ENCODE measurements at places on chromosomes 13 and 19. TPM values are rescaled to one million over a fixed set of nuclear protein-coding genes. Genes with fewer than 3 reads are reported as not detected.

DNA sequence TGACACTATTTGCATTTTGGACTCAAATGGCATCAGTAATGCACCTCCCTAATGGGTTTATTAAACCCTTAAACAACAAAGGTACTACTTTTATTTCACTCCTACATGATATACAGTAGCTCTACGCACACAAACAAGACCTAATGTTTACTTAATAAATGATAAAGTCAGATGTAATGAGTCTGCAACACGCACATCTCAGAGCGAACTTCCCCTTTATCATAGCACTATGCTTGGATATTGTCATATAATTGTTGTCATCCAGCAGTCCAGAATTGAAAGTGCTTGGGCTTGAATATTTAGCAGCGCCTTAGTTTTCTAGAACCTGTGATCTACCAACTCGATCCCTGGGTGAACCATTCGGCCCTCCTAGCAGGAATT is 772 bp downstream of the PARP4 start:
- no peak for DNase-seq
- peak overlapping the region; percentile 98 for H3K27ac ChIP-seq
- peaks cover 15% of the 10 kb centered on the region for H3K36me3 ChIP-seq

The PSG2 gene
- not detected for total RNA-seq

The ATXN8OS gene
- total RNA-seq: not detected

GRCh38 chr13:41465241-41465847 is 8.0 kb downstream of the RGCC start:
- no peaks in the 10 kb centered on the region for H3K36me3 ChIP-seq
- no peak overlapping the region for H3K27ac ChIP-seq
- H3K27me3 ChIP-seq: no peaks in the 10 kb centered on the region
- peak; percentile 47 for DNase-seq

DNA sequence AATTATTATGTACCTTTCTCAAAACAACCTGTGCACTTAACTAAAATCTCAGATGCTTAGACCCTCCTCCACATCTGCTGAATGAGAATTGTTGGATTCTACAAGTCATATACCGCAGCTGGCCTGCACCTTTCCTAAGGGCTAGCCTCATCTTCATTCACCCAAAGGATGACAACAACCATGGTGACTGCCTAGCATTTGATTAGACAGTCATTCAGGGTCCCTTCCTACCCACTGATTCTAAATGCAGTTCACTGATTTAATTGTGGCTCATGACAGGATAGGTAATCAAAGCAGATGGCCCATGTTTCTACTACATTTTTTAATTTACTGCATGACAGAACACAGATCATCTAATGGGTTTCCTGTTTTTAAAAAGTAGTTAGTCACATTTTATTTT is 551.9 kb upstream of the SLC10A2 start:
- H3K4me1 ChIP-seq: no peaks in the 10 kb centered on the region
- H3K36me3 ChIP-seq: no peaks in the 10 kb centered on the region
- no peak overlapping the region for H3K4me3 ChIP-seq
- no peak for DNase-seq

The ACER1 gene
- not detected for total RNA-seq

GRCh38 chr19:7883105-7883504 is 5.2 kb upstream of the LRRC8E start:
- peaks cover 2% of the 10 kb centered on the region for H3K4me1 ChIP-seq
- H3K36me3 ChIP-seq: no peaks in the 10 kb centered on the region
- no peaks in the 10 kb centered on the region for H3K27me3 ChIP-seq
- H3K27ac ChIP-seq: no peak overlapping the region

- H3K27ac ChIP-seq: no peak overlapping the region
- DNase-seq: no peak
- H3K4me3 ChIP-seq: no peak overlapping the region
- no peaks in the 10 kb centered on the region for H3K36me3 ChIP-seq
- H3K4me1 ChIP-seq: no peaks in the 10 kb centered on the region
Observed at GRCh38 chr19:21256722-21257121, 72.5 kb downstream of the ZNF708 start.

DNA sequence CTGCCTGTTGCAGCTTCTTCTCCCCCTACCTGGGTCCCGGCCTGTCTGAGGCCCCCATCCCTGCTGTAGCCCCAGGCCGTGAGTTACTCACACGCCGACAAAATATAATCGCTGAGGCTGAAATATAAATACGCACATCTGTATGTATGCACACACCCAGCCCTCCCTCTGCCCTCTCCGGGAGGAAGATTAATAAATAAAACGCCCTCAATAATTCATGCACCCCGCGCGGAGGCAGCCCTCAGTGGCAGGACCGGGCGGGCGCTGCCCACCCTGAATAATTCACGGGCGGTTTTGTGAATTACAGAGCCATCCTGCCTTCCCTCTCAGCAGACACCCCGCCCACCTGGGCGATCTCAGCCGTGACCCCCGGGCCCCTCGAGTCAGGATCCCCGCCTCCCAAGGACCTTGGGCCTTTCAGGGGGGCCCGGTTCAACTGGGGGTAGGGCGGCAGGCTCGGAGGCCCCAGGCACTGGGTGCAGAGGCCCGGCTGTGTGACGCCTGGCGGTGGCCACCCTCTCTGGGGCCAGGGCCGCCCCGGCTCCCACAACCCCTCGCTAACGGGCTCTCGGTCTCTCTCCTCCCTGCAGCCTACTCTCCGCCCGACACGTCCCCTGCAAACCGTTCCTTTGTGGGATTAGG is 24.2 kb downstream of the SMIM24 start:
- no peak for DNase-seq
- H3K27ac ChIP-seq: no peak overlapping the region
- no peak overlapping the region for H3K4me3 ChIP-seq
- no peaks in the 10 kb centered on the region for H3K27me3 ChIP-seq
- H3K36me3 ChIP-seq: peaks cover 5% of the 10 kb centered on the region

The ZNF573 gene
- 2.0 TPM for total RNA-seq

The SACS gene
- 85.2 TPM for total RNA-seq

The CLEC17A gene
- total RNA-seq: not detected

DNA sequence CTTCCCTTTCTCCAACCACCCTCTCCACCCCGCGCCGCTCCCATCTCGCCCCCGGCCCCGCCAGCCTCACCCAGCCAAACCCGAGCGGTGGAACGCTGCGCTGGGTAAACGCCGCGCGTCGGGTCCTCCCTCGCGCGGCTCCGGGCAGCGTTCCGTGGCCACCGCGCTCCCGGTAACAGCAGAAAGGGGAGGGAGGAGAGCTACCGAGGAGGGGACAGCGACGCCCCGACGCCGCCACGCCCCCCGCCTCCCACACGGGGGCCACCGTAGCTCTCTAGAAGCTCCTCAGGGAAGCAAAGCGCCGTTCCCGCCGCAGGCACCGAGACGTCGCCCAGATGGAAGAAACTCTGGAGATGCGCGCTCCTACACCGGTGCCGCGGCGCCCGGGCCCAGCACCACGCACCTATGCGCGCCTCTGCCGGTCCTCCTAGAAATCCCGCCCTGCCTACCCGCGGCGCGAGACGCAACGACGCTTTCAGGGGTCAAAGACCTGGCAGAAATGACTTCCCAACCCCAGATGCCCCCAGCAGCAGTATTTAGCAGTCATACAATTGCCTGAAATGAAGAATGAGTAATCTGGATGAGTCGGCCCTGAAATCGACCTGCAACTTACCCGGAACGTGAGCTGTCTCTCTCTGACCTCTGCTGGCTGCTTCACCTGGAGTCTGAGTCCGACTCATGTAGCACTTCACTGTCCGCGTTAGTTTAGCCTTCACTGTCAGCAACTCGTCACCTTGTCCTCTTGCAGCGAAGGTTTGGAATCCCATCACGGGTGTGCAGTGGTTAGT is at the start of gene RUBCNL:
Gene RUBCNL (minus strand): TSS at position 189 of the 788 bp plus-strand sequence. CDS start 14,777 bp downstream, outside the sequence.
- H3K36me3 ChIP-seq: no peaks in the 10 kb centered on the region
- H3K27me3 ChIP-seq: no peaks in the 10 kb centered on the region
- no peak within 1 kb of the TSS for H3K27ac ChIP-seq
- peak; percentile 63 for DNase-seq

The GNA15 gene
- total RNA-seq: not detected

DNA sequence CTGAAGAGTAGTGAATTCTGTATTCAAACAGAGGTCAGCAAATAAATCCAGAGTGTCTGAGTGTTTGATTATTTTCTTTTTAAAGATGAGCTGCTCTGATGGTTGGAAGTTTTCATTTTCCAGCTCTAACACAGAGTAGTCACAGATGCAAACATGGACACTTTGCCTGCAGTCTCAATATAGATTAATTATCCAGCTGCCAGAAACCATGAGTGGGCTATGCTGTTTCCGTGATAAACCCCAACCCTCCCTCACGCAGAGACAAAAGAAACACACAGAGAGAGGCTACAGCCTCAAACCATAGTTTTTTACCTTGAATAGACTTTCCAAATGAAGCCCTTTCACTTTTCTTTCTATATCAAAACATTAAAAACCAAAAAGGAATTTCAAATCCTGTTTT is 884.7 kb downstream of the DIAPH3 start:
- no peak overlapping the region for H3K27ac ChIP-seq
- no peaks in the 10 kb centered on the region for H3K36me3 ChIP-seq
- H3K4me1 ChIP-seq: no peaks in the 10 kb centered on the region
- no peak overlapping the region for H3K4me3 ChIP-seq
- peaks cover 25% of the 10 kb centered on the region for H3K27me3 ChIP-seq
- DNase-seq: no peak

- no peak for DNase-seq
- H3K4me3 ChIP-seq: no peak overlapping the region
- H3K27ac ChIP-seq: no peak overlapping the region
- no peaks in the 10 kb centered on the region for H3K36me3 ChIP-seq
- H3K27me3 ChIP-seq: no peaks in the 10 kb centered on the region
Observed at GRCh38 chr19:49059053-49059452, 1.5 kb upstream of the CGB7 start.

The LGI4 gene
- total RNA-seq: not detected

The ATP1A3 gene
- total RNA-seq: 8.3 TPM

DNA sequence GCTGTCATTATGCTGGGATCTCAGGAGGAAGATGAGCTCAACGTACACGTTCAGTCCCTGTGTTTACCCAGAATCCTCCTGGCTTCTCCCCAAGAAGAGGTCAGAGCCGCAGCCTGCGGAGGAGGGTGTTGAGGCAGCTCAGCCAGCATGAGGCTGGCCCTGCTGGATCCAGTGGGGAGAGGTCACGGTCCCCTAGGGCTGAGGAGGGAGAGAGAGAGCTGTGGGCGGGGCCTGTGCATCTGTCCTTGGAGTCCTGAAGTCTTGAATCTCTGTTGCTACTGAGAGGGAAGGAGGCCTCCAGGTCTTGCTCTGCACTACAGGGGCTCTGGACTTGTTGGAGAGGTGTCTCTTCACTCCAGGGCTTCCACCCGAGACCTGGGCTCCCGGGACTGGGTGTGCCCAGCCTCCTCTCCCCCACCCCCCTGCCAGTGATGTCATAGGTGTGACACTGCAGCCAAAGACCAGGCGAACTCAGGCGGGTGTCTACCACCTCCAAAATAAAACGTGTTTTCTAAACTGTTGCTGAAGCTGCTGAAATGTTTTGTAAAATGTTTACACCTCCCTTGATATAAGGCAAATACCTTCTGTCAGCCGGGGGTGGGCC is 77.9 kb upstream of the KCTD15 start:
- DNase-seq: no peak
- no peaks in the 10 kb centered on the region for H3K4me1 ChIP-seq
- no peaks in the 10 kb centered on the region for H3K36me3 ChIP-seq
- no peaks in the 10 kb centered on the region for H3K27me3 ChIP-seq
- no peak overlapping the region for H3K4me3 ChIP-seq

- H3K27ac ChIP-seq: no peak overlapping the region
- no peak for DNase-seq
- no peak overlapping the region for H3K4me3 ChIP-seq
- no peaks in the 10 kb centered on the region for H3K4me1 ChIP-seq
Observed at GRCh38 chr13:99347911-99348451, 40.8 kb upstream of the GPR183 start.

- no peak overlapping the region for H3K27ac ChIP-seq
- no peak overlapping the region for H3K4me3 ChIP-seq
- no peaks in the 10 kb centered on the region for H3K27me3 ChIP-seq
- H3K4me1 ChIP-seq: no peaks in the 10 kb centered on the region
Observed at GRCh38 chr19:4097501-4097900, 26.4 kb downstream of the MAP2K2 start.

The ADGRE2 gene
- 4.2 TPM for total RNA-seq

The CYP2A6 gene
- not detected for total RNA-seq

DNA sequence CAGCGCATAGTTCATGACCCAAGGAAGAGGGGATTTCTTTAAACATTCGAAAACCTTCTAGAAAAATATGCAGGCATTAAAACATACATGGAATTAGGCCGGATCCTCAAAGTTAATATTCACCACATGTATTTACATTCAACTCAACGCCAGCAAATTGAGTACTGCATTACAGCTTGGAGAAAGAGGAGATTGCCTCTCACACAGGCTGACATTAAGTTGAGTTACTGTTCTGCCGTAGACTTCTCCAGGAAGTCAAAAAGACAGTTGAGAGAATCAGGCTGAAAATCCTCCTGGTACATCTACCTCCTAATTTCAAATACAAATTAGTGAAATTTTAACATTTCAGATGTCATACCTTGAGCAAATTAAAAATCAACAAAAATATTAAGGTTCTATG is 195.7 kb downstream of the URI1 start:
- DNase-seq: no peak
- H3K36me3 ChIP-seq: no peaks in the 10 kb centered on the region
- no peak overlapping the region for H3K4me3 ChIP-seq
- H3K27ac ChIP-seq: no peak overlapping the region
- H3K4me1 ChIP-seq: no peaks in the 10 kb centered on the region
- H3K27me3 ChIP-seq: peaks cover 13% of the 10 kb centered on the region

DNA sequence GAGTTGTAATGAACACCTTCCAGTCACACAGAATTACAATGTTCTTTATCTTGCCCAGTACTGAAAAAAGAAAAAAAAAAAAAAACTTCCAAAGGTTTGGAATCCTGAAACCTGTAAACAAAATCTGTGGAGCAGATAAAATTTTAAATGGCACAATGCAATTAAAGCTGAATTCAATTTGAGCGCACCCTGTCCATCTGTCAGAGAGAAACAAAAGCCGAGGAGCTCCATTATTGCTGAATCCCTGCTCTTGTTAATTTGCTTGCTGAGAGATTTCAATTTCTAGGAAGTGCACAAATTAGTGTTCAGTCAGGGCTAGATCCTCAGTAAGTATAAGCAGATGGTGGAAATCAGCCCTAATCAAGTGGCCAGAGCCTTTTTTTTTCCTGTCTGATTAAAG is 65.2 kb downstream of the DACH1 start:
- H3K4me1 ChIP-seq: no peaks in the 10 kb centered on the region
- no peaks in the 10 kb centered on the region for H3K36me3 ChIP-seq
- no peak for DNase-seq
- H3K27ac ChIP-seq: no peak overlapping the region

GRCh38 chr13:23081901-23082300 is 98.9 kb upstream of the SGCG start:
- H3K27ac ChIP-seq: no peak overlapping the region
- H3K36me3 ChIP-seq: no peaks in the 10 kb centered on the region
- H3K27me3 ChIP-seq: 0 out of 2 replicates have a peak, but pooled peaks cover 12% of the 10 kb centered on the region
- no peak for DNase-seq

All from PC-3 (cell line).